NCI-H82 (cell line): ENCODE measurements at places on chromosomes 12 and 14.

DNA sequence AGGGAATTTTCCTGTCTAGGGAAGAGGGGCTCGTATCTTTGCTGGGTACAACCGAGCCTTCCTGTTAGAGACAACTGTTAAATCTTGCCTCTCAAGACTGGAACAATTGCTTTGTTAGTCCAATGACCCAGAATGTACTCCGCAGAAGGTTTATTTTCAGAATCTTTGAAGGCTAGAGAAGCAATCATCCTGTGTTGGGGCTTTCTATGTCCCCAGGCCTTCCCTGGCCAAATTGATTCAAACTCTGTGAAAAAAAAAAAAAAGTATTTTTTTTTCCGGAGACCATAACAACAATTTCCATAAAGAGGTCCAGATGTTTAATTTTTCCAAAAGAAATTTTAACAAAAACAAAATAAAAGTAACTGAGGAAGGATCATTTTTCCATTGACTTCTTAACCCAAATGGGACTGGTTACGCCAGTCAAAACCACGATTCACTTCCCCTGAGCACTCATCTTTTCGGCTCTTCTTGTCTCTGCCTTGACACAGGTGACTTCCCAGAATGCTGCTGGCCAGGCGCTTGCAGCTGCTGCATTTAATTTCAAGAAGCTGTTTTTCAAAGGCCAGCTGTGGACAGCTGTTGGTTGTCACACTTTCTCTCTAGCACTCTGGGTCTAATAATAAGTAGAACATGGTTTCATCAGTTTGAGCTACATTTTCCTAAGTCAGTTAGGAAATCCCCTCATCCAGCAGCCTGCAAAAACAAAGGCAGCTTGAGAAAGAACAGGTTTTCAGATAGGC lies 81.6 kb upstream of the MANSC4 start:
- DNase-seq: no peak

- DNase-seq: peak; percentile 30
These were observed 58.7 kb upstream of the RD3L start for GRCh38 chr14:104001003-104001402.

DNA sequence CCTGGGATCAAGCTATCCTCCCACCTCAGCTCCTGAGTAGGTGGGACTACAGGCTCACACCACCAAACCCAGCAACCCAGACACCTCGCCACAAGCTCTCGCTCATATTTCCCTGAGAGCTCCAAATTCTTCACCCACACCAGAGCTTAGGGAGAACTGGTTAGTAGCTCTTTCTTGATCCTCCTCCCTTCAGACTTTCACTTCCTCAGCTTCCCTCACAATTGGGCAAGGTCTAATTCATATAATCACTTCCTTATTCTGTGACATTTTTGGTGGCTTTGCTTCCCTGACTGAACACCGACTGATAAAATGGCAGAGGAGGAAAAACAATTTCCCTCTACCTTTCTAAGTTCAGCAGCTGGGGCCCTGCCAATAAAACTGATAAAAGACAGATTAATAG lies 88.5 kb downstream of the GXYLT1 start:
- DNase-seq: no peak

GRCh38 chr12:39427360-39427808 lies 15.5 kb downstream of the KIF21A start:
- DNase-seq: no peak

- no peak for DNase-seq
These were observed 50.5 kb downstream of the CRY1 start for GRCh38 chr12:107042801-107043200.

DNA sequence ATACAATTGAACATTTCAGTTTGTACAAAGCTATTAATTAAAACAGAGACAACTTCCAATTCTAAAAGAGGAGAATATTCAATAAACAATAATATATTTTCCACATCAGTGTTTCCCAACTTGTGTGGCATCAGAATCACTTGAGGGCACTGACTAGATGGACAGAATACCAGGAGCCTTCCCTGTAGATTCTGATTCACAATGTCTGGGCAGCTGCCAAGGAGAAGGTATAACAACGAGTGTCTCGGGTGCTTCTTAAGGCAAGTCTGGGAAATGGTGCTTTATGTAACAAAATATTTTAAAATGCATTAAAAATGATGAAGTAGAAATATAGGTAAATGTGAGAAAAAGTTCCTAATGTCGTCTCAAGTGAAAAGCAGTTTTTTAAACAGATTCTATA lies 26.2 kb downstream of the GALC start:
- no peak for DNase-seq

DNA sequence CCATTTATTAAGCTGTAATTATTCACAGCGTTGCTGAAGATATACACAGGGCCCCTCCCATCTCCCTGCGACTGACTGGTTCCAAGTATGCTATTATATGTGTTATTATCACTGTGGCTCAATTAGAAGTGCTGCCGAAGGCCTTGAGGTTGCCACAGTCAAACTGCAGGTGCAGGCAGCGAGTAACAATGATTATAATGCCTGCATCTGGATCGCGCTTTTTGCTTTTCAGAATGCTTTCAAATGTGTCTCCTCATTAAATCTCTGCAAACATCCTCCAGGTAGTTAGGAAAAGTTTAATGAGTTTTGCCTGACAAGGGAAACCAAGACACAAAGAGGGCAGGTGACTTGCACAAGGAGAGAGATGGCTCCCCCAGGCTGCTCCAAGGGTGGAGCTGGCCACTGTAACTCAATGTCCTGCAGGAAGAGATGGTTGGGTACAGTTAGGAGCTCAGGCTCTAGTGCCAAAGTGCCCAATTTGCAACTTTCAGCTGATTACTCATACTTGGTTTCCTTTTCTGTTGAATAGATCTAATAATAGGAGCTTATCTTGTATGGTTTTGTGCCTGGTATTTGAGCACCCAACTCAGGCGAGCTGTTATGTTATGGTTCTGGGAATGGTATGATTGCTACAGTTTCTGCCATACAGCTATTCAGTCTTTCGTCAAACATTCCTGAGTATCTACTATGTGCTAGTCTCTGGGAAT lies 1.7 kb upstream of the SYNE3 start:
- no peak for DNase-seq

GRCh38 chr12:44858226-44858855 lies 17.8 kb downstream of the NELL2 start:
- no peak for DNase-seq

GRCh38 chr12:107666009-107666408 lies 19.6 kb upstream of the PWP1 start:
- no peak for DNase-seq

DNA sequence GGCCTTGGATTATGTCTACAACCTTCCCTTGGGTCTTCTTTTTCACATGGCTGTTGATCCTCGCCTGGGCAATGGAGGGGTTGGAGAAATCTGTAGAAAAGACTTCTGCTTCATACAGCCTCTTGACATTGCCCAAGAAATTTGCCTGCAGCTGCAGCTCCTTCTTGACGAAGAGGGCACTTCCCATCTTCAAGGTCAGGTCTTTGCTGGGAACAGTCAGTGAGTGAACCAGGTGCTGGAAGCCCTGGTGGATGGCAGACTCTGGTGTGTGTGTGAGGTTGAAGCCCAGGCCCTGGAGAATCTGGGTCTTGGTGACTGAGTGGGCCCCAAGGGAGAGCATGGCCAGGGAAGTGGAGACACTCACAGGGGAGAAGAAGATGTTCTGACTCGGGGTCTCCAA lies 6.7 kb downstream of the SERPINA9 start:
- no peak for DNase-seq

DNA sequence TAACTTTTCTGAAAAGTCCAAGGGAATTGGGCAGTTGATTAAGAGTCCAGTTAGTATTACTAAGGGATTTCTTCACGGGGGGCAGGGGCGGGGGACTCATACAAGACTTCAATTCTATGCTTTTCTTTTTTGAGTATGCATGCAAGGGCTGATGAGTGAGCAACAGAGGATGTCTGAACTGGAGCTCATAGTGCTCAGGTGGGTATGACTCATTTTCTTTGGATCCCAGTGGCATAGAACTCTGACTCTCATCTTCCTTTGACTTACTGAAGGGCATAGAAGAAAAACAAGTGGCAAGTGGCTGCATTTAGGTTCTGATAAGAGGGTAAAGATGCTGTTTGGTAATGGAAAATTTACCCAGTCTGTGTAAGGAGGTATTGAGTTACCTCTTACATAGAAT lies 749.2 kb downstream of the NOVA1 start:
- DNase-seq: no peak

DNA sequence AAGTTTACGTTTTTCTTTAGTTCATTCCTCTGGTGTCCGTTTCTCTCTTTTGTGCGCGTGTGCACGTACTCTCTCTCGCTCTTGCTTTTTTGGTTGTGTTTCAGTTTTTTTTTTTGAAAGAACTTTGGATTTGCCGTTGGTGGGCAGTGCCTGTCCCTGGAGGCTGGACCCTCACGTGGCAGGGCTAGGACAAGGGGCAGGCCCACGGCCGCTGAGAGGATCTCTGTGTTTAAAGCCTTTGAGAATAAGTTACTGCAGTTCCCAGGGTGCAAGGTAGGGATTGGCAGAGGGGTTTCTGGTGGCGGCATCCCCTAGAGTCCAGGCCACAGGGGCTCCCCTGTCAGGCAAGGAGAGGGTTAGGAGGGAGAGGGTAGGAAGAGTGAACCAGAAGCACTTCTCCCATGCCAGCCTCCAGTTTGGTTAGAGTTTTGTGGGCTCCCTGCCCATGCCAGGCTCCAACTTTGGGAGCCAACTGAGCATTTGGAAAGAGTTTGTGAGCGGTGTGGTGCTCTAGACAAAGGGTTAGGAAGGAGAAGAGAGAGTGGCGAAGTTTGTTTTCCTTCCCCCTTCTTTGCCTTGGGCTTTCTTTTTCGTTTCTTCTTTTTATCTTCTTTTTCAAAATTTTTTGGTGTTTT lies 30.5 kb downstream of the ZFHX2 start:
- no peak for DNase-seq

DNA sequence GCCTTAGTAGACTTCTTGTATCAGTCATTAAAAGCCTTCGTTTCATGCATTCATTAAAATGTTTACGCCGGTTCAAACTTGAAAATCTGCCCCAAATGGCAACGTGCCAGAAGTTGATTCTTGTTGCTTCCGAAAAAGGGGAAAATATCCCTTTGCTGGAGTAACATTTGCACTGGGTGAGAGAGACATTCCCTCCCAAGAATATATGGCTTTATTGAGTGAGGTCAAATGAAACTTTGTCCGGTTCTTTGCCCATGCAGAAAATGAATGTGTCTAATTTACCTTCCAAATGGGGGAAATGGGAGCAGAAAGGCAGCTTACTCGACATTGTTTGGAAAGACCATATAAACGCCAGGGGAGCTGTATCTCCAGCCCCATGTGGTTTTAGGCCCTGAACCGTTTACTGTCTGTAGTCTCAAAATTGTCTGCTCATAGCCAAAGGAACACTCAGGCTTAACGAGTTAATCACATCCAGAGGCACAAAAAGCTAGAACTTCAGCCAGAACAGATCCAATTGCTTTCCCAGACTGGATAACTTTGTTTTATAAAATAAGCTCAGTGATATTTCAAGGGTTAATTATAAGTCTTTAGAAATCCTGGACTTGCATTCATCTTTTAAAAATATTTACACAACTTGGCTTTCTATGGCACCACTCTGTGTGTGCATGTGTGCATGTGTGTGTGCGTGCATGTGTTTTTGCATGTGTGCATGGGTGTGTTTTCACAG lies 2.9 kb upstream of the EMP1 start:
- DNase-seq: no peak

- DNase-seq: no peak
These were observed 42.7 kb upstream of the TMEM132C start for GRCh38 chr12:128224226-128224625.

DNA sequence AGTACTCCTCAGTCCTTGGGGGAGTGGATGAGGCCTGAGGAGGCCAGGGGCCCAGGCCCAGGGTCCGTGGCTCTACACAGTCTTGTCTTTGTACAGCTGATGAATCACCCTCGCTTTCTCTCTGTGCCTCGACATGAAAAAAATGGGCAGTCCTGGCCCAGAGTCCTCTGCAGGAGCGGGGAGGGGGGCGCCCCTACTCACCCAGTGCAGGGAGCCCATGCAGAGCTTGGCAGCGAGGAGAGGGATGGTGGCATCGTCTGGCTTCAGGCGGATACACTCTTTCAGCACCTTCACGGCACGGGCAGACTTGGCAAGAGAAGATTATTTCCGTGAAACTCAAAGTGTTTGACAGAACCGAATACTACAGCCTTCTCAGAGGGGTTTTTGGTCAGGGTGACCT lies 159.3 kb downstream of the TTC7B start:
- no peak for DNase-seq

DNA sequence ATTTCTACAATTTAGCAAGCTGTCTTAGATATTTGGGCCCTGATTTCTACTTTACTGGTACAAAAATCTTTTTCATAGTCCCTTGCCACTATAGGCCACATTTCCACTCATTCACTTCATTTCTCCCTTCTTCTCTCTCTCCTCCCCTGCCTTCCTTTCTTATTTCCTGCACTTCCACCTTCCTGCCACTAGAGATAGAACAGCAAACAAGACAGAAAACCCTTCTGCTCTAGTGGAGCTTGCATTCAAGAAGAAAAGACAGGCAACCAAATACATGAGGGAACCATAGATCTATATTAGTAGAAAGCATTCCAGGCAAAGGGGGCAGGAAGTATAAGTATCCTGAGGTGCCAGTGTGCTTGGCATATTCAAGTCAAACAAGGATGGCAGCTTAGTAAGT lies 623.5 kb downstream of the FLRT2 start:
- peak; percentile 96 for DNase-seq

DNA sequence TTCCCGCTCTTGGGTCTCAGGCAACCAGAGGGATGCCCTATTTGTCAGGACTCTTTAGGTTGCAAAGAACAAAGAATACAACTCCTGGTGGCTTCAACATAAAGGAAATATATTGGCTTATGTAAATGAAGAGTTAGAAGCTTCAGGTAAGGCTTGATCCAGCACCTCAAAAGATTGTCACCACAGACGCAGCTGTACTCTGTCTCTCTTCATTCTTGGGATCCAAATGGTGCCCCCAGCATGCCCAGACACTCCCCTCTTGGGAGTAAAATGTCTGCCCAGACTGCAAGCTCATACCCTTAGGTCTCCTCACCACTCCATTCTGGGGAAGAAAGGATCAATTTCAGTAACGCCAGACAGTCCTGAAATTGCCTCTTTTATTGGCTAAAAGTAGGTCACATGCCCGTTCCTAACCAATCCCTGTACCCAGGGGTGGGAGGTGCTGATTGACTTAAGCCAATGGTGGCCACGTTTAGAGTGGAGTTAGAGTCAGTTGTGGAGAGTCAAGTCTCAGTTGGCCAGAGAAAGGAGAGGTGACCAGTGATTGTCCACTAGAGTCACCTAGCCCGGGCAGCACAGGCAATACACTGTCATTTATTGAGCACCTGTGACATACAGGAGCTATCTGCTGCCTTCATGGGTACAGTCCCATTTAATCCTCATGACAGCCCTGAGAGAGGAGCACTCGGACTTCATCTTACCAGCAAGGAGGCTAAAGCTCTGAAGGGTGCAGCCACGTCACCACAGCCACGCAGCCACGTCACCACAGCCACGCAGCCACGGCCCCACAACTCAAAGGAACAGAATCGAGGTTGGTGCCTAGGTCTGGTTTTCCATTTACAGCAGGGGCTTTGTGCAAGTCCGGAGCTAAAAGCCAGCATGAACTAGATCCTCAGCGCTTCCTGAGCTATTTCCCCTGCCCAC lies 19.7 kb upstream of the BEGAIN start:
- no peak for DNase-seq

- no peak for DNase-seq
These were observed 13.8 kb downstream of the TESPA1 start for GRCh38 chr12:54970741-54971140.
